ENCODE measurements at places on chromosomes 2 and 18.

DNA sequence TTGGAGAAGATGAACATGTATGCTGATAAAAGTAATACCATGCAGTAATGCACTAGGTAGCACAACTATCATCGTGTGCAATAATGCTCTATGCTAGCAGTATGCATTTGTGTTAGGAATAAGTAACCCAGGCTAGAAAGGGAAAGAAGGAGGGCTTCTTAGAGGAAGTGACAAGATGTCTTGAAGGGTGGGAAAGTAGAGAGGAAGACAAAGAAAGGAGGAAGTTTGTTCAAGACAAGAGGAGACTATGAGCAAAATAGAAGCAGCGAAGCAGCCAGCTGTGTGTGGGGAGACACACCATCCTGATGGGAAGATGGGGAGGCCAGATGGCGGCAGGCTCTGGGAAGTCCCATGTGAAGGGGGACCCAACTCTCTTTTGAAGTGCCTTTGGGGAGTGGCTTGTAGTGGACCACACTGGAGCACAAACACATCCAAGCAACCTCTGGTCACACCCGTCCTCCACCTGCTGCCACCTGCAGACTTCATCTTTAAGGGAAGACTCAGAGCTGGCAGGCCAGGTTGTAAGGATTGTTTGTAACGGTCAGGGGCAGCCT lies 39.9 kb upstream of the INHBB start:
- no peak for DNase-seq

DNA sequence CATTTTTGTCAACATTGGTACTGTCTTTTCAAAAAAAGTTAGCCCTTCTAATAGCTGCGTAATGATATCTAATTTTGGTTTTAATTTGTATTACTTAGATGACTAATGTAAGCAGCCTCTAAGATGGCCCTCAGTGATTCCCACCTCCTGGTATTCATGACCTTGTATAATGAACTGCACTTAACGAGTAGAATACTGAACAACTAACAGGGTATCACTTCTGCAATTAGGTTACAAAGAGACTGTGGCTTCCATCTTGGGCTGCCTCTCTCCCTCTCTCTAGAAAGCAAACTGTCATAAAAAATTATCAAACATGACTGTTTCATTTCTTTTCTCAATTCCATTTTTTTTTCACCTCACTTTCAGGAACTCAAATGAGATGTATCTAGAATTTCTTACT lies 120.9 kb downstream of the RNF152 start:
- DNase-seq, result no peak

GRCh38 chr18:12659904-12660605 lies 2.1 kb upstream of the SPIRE1 start:
- no peak for DNase-seq

- no peak for DNase-seq
Observed at GRCh38 chr18:21997207-21998143, 171.9 kb upstream of the GATA6 start.

DNA sequence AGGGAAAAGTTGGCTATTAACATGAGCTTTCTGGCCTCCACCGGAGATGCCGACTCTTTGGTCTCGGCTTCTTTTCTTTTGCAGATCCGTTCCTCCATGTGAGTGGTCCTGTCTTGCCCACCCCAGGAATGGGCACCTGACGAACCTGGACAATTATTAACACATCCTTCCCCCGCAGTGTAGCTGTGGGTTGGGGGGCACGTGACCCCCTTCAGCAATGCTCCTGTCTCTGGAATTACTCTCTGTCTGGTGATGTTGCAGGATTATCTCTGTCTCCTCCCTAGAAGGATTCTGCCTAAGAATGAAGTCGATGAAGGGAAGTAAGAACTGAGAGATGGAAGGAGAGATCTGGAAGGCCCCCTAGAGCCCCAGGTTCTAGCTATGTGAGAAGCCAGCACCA lies 115.2 kb upstream of the NPAS2 start:
- no peak for DNase-seq

DNA sequence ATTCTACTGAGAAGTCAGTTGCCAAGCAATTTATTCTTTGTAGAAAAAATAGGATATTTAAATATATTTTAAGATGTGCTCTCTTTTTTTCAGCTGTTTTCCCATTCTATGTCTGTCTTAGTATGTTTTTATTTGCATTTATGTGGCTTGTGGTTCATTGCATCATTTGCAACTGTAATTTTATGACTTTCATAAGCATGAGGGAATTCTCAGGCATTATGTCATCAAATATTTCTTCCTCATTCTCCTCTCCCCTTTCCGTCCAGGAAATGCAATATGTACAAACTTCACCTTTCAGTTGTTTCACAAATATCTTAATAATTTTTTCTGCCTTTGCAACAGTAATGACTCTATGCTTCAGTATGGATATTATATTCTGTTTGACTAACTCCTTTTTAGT lies 560.2 kb upstream of the LRATD1 start:
- no peak for DNase-seq

DNA sequence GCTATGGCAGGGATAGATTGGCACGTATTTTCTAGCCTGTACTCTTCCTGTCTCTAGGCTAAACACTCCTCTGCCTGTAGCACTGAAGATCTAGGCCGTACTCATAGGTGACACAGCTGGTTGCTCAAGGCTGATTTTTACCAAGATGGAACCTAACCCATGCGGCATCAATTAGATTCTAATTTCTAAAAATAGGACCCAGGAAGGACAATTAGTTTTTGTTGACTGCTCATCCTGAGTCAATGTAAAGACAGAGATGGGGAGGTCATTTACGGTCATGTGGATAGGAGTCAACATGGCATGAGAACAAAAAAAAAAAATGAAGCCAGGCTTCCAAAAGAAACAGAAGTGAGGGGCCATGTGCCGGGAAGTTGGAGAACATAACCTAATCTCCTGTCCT lies 360.7 kb upstream of the ETAA1 start:
- DNase-seq, result no peak

GRCh38 chr18:65279668-65280305 lies 471.0 kb upstream of the CDH7 start:
- no peak for DNase-seq

DNA sequence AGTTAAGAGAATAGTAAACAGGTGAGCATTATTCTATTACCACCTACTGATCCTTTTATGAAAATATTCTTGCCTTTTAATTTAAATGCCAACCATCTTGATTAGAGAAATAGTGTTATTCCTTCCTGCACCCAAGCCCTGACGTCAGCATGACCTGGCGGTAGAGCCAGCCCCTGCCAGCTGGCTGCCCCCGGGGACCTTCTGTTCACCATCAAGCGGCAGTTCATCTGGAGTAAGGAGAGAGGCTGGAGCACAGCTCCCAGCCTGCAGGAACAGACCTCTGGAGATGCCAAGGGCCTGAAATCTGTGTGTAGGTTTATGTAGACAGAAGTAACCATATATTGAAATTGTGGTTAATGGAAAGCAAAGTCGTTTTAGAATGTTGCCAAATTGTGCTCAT lies 171.8 kb downstream of the GBX2 start:
- DNase-seq, result no peak

- no peak for DNase-seq
Observed at GRCh38 chr2:150424406-150424805, 63.1 kb downstream of the RND3 start.

DNA sequence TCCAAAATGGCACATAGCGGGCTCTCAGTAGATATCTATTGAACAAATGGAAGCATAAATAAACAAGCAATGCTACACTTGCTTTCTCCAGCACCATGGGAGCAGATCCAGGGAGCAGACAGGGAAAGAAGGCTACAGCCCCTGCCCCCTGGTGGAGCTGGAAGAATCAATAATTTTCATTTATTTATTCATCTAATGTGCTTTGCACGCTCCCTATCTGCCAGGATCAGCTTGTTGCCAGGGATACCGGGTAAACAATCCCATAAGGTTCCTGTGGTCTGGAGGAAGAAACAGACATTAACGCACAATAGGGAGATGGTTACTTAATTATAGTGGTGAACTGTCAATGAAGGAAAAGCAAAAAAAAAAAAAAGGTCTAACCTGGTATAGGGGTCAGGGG lies 40.1 kb upstream of the CLASP1 start:
- no peak for DNase-seq

GRCh38 chr2:28102455-28102874 lies 211.9 kb downstream of the BABAM2 start:
- DNase-seq, result no peak

GRCh38 chr2:174606336-174606735 lies 8.7 kb upstream of the WIPF1 start:
- DNase-seq, result no peak

- no peak for DNase-seq
Observed at GRCh38 chr2:71243634-71244301, 16.9 kb upstream of the PAIP2B start.
